Spleen (tissue), 13 donors: ENCODE measurements at places on chromosomes 16 and 17. TPM values are rescaled to one million over a fixed set of nuclear protein-coding genes. Genes with fewer than 3 reads are reported as not detected.

The KRTAP4-3 gene
- total RNA-seq: not detected

The OR2C1 gene
- not detected for total RNA-seq

The PLEKHH3 gene
- 13.0 TPM for total RNA-seq

The ATP2C2 gene
- total RNA-seq: 8.1 TPM

The P2RX1 gene
- 23.1 TPM for total RNA-seq

The TLK2 gene
- total RNA-seq: 57.2 TPM

The FMNL1 gene
- total RNA-seq: 113 TPM

The EXOSC6 gene
- total RNA-seq: 28.8 TPM

The PROCA1 gene
- total RNA-seq: 4.4 TPM

The MYH1 gene
- total RNA-seq: not detected

The EFNB3 gene
- 0.26 TPM for total RNA-seq

The ZACN gene
- total RNA-seq: 0.27 TPM

The NPIPA8 gene
- total RNA-seq: 1.1 TPM

The BPTF gene
- total RNA-seq: 132 TPM

The MPP2 gene
- 1.4 TPM for total RNA-seq

The CDK5R1 gene
- total RNA-seq: 13.0 TPM

The CDH11 gene
- total RNA-seq: 214 TPM

The EME2 gene
- 37.2 TPM for total RNA-seq

The FN3KRP gene
- 20.0 TPM for total RNA-seq

The KCNH6 gene
- not detected for total RNA-seq

The CCDC102A gene
- total RNA-seq: 14.8 TPM

The CTRL gene
- 8.3 TPM for total RNA-seq

The CCL17 gene
- 0.75 TPM for total RNA-seq

The MRPL38 gene
- total RNA-seq: 59.0 TPM

The TBC1D3H gene
- not detected for total RNA-seq

The ITGA2B gene
- 23.7 TPM for total RNA-seq

The KRTAP3-2 gene
- total RNA-seq: not detected

The MT1M gene
- 3.5 TPM for total RNA-seq

The HASPIN gene
- 3.3 TPM for total RNA-seq

The WFIKKN1 gene
- total RNA-seq: 0.95 TPM

The PRSS33 gene
- total RNA-seq: not detected

The HS3ST3B1 gene
- 17.0 TPM for total RNA-seq
